ENCODE measurements at places on chromosomes 4 and X.

DNA sequence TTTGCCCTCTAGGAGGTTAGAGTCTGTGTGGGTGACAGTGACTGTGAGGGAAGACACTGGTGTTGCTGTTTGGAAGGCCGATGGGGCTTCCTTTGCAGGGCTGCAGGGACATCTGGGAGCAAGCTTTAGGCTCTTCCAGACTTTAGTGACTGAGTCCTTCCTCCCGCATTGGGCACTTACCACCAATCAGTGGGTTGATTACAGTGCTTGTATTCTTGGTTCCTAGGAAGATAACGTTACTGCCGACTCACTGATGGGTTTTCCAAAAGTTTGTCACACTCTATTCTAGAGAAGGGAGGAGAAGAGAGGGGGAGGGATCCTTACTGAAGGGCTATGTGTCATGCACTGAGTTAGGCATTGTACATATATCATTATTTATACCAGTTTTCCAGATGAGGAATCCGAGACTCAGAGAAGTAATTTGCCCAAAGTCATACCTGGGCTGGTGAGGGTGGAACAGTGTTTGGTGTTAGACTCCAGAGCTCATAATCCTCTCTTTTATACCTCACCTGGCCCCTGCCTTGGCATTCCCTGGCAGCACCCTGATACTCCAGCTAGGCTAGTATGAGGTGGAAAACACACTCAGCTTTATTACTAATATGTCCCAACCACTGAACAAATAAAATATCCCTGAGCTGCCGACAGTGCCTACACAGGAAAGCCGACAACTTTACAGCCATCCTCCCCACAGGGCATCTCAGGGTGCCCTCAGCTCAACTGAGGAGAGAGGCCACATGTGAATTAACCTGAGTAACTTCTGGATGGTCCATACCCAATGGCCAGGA is 3.8 kb downstream of the CHST7 start:
- no peak for DNase-seq

DNA sequence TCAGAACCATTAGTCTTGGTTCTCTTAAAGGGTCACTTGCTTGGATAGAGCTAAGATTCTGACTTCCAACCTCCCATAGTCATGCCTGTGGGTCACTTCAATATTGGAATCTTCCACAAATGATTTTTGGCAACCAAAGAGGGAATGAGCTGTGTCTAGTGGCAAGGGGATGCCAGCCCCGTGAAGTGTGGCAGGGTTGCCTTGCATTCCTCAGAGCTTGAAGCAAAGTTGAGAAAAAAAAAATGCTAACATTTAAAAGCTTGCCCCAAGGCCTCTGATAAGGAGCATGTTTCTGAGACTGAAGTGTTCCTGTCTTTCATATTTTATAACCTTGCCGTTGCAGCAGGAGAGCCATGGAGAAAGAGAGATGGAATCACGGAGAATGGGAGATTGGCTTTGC is 120.2 kb downstream of the PAPSS1 start:
- no peak for DNase-seq

- no peak for DNase-seq
Observed at GRCh38 chrX:107678957-107679740, 50.8 kb downstream of the PRPS1 start.

DNA sequence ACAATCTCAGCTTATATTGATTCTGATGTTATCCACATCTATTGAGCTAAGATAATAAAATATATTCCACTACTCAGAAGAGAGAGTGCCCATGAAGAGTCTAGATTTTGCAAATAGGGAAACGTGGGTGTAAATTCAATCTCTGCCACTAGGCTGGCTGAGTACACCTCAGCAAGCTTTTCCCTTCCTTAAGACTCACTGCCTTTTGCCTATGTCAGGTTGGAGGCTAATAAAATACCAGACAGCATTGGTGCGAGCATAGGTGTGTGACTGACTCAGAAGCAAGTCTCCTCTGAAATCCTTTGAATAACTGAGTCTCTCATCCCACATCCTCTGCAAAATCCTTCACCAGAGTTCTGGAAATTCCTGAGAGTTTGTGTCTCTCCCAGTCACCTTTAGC is 405.4 kb upstream of the CPEB2 start:
- no peak for DNase-seq

DNA sequence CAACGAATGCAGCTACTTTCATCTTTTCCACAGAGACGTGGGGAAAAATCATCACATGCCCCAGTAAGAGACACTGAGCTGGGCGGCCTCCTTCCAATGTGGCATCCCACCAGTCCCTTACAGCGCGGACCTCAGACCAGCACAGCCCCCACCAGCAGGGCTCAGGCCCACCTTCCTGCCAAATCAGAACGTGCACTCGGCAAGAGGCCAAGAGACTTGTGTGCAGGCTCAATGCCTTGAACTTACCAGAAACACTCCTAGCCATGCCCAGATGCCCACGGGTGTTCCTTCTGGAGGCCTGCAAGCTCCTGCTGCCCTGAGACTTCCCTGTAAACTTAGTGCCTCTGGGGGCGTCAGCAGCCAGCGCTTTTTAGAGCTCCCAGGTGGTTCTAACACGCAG is 31.2 kb downstream of the WDR1 start:
- no peak for DNase-seq

- DNase-seq: no peak
Observed at GRCh38 chr4:150591406-150591805, 9.5 kb downstream of the MAB21L2 start.

- DNase-seq: no peak
Observed at GRCh38 chr4:80071604-80072227, 1.3 kb downstream of the ANTXR2 start.

GRCh38 chr4:185019456-185020292 is 1.4 kb downstream of the HELT start:
- DNase-seq: no peak

DNA sequence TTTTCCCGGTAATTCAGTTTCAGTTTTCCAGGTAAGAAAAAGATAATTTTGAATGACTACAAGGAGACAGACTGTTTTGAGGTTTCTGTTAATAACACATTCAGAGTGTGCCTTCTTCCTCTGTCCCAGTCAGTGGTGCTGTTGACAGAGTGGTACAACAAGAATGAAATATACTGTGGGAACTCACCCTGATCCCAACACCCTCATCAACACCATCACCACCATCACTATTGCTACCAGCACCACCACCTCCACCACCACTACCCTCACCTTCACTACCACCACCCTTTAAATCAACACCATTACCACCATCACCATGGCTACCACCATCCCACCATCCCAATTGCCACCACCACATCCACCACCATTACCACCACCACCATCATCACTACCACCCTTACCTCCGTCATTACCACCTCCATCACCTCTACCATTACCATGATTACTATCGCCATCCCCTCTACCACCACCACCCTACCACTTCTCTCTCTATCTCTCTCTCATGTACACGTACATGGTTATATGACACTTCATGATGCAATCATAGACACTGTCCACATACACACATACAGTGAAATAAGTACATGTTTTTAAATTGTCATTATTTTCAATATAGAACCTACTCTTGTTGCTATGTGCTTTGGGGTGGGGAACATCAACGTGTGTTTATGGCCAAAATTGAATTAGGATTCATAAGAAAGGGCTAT is 91.5 kb downstream of the MAMLD1 start:
- DNase-seq: no peak

GRCh38 chr4:86730310-86730709 is 118.9 kb downstream of the SLC10A6 start:
- DNase-seq: no peak

All from SW 1271 (cell line).